GM12878 (cell line): ENCODE measurements at places on chromosomes 4 and X.

DNA sequence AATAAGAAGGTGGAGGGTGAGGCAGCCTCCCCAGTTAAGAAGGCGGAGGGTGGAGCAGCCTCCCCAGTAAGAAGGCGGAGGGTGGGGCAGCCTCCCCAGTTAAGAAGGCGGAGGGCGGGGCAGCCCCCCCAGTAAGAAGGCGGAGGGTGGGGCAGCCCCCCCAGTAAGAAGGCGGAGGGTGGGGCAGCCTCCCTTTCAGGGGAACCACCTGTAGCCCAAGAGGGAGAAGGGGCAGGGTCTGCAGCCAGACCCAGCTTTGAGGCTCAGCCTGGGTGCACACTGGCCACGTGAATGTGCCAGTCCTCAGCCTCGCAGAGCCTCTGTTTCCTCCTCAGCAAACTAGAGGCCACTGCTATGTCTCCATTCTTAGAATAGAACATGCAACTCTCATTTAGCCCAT, 52.6 kb downstream of the HMX1 start:
- no peak for DNase-seq

DNA sequence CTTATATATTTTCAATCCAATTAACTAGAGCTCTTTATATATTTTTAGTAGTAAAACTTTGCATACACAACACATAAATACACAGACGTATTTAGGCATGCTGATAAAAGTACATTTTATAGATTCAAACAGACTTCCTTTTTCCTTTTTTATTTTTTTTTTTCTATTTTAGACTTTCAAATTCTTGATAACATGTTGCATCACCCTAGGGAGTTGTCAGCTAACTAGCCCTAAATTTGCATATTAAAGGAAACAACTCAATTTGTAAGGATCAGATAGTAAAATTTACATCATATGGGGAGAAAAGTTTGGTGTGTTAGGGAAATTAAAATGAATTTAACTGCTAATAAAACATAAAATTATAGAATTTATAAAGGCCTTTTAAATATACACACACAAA, 47.4 kb upstream of the APOOL start:
- no peak for DNase-seq

GRCh38 chr4:182478475-182478874, 235.3 kb downstream of the TENM3 start:
- no peak for DNase-seq

DNA sequence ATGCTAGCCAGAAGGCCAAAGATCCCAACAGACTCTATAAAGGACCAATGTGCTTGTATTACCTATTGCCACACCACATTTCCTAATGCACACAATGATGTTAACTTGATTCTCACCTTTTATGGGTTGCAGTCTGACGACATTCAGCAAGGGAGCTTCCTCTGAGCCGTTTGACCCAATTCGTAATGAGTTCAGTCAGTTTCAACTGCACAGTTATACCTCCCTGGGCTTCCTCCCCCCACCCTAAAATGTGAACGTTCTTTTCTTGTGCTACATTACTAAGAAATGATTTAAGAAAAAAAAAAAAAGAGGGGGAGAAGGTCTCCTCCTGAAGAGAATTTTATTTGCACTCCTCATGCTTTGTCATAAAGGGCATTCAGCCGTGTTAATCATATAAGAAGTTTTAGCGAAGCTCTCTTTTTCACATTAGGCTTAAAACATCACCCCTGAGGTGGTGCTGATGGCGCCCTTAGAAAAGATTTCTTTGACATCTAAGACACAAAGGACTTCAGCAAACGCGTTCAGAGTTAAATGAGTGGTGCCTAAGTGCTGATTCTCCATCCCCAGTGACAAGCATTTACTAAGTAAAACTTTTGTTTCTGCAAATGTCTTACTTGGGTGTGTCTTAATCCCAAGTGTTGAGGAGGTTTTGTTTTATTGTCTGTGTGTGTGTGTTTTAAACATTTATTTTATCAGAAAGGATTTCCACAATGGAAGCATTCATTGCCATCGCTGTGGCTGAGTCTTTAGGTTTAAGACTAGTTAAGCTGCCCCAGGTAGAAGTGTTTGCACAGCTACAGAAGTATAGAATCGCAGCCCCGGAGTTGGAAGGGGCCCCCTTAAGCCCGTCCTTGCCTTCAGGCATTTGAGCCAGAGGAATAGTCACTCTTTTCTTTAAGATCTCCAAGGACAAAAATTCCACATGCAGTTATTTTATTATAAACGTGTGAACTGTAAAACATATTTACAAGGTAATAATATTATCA, 15.2 kb upstream of the GPC3 start:
- no peak for DNase-seq

- no peak for DNase-seq
Observed at GRCh38 chr4:86556791-86557415, 37.2 kb upstream of the PTPN13 start.

DNA sequence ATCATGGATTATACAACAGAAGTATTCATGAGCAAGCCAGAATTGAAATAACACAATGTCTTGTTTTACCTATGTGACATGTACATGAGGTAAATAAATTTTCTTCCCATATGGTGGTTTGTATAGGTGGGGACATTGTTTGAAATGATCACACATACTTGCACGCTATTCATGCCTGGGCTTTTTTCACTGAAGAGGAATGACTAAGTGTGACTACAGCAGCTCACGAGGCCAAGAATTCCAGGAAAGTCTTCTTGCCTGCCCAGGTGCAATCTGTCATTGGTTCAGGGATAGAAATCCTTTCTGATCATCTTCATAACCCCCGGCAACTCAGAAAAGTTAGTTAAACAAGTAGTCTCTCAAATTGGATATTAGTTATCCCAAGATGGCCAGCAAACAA, 36.3 kb upstream of the AREG start:
- no peak for DNase-seq

- DNase-seq: no peak
Observed at GRCh38 chrX:143435916-143436315, 81.4 kb downstream of the SPANXN3 start.

DNA sequence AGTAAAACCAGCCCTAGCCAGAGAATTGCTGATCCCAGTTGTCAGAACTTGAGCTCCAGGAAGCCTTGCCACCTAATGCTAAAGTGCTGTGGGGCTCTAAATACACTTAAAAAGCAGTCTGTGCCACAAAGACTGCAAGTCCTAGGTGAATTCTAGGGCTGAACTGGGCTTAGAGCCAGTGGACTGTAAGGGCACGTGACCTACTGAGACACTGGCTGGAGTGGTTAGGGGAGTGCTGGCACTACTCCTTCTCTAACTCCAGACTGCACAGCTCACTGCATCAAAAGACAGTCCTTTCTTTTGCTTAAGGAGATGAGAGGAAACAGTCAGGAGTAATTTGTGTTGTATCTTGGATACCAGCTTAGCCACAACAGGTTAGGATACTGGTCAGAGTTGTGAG, 1240.2 kb downstream of the FAM133A start:
- DNase-seq: no peak

GRCh38 chr4:153676486-153676885, 7.6 kb upstream of the TLR2 start:
- DNase-seq: no peak

GRCh38 chr4:139556071-139556723, at the start of gene SETD7:
Gene SETD7, minus strand, starts transcription at chr4:139556219. Its CDS starts 82 bp downstream, at chr4:139556137.
- DNase-seq: no peak

- DNase-seq: no peak
Observed at GRCh38 chr4:139145552-139145932, 31.5 kb downstream of the ELF2 start.

- DNase-seq: no peak
Observed at GRCh38 chr4:183321079-183321478, 1.0 kb upstream of the CLDN22 start.

- no peak for DNase-seq
Observed at GRCh38 chr4:1987296-1987695, 21.5 kb downstream of the NELFA start.

DNA sequence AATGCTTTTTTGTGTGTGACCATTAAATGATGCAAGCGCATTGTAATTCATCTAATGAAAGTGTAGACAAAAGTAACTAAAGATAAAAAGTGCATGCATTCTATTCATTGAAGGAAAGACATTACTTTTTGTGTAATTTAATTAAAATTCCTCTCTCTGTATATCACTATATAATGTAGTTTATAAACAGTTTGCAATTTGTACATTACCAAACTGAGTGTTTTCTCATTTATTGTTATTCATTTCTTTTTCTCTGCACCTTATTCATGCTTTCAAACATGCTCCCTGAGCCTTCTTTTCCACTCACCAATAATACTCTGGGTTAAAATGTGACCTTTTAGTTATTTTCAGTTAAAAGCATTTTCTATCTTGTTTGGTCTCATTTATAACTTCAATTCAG, 713.7 kb upstream of the AADAT start:
- DNase-seq: no peak

GRCh38 chr4:179097741-179098140, 1655.5 kb upstream of the AGA start:
- no peak for DNase-seq

GRCh38 chr4:38062088-38062775, 102.0 kb downstream of the PTTG2 start:
- no peak for DNase-seq
